ENCODE measurements at places on chromosomes 11 and 22. TPM values are rescaled to one million over a fixed set of nuclear protein-coding genes. Genes with fewer than 3 reads are reported as not detected.
A peak's percentile ranks its signal among the peaks of the same experiment; 100 is the strongest.

MMP7 gene
- not detected for total RNA-seq

- DNase-seq: peak; percentile 54
Observed at GRCh38 chr22:37802310-37803194, 5.2 kb upstream of the GCAT start.

DNA sequence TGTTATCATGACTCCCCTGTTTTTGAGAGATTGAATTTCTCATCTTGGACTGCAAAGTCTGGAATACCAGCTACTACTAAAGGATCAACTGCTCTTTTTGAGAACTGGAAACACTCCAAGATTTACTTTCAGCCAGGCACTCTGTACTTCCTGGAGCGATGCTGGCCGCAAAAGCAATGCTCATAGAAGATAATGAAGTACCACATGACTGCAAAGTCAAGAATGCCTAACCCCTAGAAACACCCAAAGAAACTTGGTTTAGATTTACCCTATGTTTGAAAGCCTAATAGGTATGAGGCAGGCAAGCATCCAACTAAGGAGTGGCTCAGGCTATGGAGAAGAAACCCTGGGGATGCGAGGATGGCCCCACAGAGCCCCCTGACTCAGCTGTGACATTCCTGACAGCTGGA is 47.7 kb upstream of the ARHGAP20 start:
- no peak for DNase-seq

DNA sequence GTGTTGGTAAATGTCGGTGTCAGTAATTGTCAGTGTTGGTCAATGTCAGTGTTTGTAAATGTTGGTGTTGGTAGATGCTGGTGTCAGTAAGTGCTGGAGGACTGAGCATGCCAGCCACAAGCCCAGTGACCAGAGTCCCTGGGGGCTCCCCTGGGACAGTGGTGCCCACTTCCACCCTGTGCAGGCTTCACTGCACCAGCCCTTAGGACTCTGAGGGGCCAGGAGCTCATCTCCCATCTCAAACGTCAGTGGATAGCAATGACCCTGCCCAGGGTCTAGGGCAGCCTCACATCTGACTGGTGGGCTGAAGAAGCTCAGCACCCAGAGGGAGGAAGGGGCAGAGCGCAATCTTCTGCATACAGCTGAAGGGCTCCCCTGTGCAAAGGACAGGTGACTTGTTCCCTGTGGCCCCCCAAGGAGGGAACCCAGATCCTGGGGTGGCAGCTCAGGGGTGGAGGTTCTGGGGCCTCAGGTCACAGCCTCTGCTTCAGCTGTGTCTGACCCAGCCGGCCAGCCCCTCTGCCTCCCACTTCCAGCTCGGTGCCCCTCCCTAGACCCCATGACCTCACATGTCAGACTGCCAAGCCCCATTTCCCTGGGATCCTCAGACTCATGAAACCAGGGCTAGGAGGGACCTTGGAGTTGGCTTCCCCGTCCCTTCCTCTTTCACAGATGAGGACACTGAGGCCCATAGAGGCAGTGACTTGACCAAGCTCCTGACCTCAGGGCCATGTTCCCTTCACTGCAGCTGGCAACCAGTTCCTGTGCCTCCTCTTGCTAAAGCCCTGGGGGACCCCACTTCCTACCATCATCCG is 138.4 kb downstream of the CRYBB2 start:
- DNase-seq: no peak

- DNase-seq: no peak
Observed at GRCh38 chr11:11967669-11968510, 40.5 kb downstream of the DKK3 start.
